A375 (cell line): ENCODE measurements at places on chromosomes 3 and 15. TPM values are rescaled to one million over a fixed set of nuclear protein-coding genes. Genes with fewer than 3 reads are reported as not detected.

Gene PPP1R14D
- total RNA-seq: not detected in 2 replicates

Gene SERPINI2
- total RNA-seq: not detected in 2 replicates

Gene CPLX3
- 0.08 and 0.15 TPM in 2 replicates for total RNA-seq

Gene ISLR
- total RNA-seq: 0.08 TPM in 1 of 2 replicates, not detected in the other

Gene TRIM59
- total RNA-seq: 2.5 and 3.4 TPM in 2 replicates

Gene GRAMD2A
- total RNA-seq: 0.21 TPM in 1 of 2 replicates, not detected in the other

Gene GNAT1
- total RNA-seq: not detected in 2 replicates

Gene MEGF11
- total RNA-seq: 1.1 and 1.4 TPM in 2 replicates

Gene NRROS
- total RNA-seq: 1.3 and 1.4 TPM in 2 replicates

Gene CDCP1
- 5.0 and 5.4 TPM in 2 replicates for total RNA-seq

Gene SLC24A5
- not detected in 2 replicates for total RNA-seq
